ENCODE measurements at places on chromosomes 7 and 10.

DNA sequence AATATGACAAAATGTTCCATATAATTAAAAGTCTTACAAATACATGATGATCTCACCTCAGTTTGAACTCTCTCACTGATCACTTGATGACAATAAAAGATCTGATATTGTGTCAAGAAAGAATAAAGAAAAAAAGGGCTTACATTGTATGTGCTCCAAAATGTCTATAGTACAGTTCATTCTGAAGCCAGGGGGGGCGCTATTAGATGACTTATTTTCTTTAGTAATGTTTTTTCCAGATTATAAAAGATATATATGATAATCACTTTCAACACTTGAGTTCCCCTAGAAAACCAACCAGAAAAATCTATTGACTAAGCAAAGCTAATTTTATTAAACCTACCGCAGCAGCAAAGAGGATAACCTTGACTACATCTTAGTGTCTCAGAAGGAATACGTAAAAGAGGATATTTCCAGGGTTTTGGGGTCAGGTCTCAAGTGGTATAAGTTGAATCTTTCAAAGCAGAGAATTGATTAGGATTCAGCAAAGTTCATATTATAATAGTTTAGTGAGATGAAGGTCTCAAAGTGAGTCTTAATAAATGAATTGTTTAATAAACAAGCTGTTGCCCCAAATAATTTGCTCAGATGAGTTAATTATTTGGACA lies 55.8 kb downstream of the PTN start:
- no peak for DNase-seq

- no peak for DNase-seq
Observed at GRCh38 chr7:24365606-24366005, 81.6 kb downstream of the NPY start.

DNA sequence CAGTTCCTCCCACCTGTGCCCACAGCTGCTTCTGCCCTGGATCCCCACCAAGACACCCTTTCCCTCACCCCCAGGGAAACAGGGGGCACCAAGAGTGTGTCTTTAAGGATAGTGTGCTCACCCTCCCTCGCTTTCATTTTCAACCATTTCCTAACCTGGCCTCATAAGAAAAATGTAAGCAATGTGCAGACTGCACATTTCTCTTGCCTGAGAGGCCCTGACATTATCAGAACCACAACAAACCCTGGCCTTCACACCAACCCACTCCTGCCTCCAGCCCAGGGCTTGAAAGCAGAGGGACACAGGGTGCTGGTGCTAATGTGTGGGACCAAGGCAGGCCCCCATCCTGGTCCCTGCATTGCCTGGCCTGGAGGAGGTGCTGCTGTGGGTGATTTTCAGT lies 11.0 kb upstream of the IMPDH1 start:
- no peak for DNase-seq

- no peak for DNase-seq
Observed at GRCh38 chr7:54961391-54961790, 57.4 kb upstream of the EGFR start.

DNA sequence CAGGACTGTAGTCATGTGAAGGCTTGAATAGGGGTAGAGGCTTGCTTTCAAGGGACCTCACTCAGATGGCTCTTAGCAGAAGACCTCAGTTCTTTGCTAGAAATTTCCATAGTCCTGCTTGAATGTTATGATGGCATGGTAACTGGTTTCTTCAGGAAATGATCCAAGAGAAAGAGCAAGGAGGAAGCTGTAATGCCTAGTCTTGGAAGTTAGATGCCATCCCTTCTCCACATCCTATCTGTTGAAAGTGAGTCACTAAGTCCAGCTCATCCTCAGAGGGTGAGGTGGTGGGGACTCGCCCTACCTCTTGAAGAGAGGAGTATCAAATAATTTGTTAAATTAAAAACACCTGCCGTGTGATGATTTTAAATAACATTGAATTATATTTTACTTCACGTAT lies 4.6 kb downstream of the MGAM start:
- no peak for DNase-seq

GRCh38 chr7:129013048-129013724 lies 41.7 kb downstream of the TNPO3 start:
- no peak for DNase-seq

DNA sequence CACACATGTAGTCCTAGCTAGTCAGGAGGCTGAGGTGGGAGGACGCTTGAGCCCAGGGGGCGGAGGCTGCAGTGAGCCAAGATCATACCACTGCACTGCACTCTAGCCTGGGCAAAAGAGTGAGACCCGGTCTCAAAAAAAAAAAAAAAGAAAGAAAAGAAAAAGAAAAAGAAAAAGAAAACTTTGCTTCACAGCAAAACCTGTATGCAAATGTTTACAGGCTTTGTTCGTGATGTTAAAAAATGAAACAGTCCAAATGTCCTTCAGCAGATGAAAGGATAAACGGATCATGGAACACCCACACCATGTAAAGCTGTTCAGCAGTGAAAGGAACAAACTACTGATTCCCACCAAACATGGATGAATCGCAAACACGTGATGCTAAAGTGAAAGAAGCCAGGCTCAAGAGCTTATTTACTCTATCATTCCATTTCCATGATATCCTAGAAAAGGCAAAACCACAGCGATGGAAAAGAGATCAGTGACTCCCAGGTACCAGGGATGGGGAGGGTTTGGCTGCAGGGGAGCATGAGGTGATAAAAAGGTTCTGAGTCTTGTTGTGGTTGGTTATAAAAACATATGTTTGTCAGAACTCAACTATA lies 15.1 kb downstream of the LRRC20 start:
- no peak for DNase-seq

DNA sequence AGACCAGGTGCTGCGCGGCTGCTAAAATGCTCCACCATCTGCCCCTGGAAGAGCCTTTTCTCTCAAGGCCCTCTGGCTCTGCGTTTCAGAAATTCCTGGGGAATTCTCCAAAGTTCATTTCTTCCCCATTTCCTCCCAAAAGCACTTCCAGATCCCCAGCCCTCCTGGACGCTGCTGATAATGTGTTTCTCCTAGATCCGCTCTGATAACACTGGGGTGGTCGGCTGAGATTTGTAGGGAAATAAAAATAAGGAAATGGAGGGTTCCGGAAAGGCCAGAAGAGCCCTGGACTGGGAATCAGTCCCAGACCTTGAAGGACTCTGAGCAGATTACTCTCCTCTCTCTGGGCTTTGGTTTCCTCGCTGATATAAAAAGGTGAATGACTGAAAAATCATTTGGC lies 28.1 kb downstream of the COL13A1 start:
- no peak for DNase-seq

DNA sequence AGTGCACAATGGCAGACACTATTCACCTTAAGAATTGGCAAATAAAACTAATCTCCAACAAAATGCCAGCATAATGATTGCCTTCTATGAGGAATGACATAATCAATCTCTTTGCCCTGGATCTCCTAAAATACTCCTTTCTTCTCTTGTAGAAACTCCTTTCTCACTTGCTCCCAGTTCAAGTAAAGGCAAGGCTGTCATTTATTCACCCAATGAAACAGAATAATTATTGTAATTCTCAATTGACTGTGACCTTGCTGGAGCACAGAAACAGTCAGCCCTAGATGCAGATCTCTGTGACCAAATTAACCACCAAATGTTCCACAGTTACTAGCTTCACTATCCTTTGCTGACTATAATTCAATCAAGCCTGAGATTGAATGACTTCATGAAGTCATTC lies 99.3 kb downstream of the SEMA3C start:
- DNase-seq, result no peak

GRCh38 chr10:131773370-131774343 lies 127.2 kb upstream of the PPP2R2D start:
- DNase-seq, result no peak

DNA sequence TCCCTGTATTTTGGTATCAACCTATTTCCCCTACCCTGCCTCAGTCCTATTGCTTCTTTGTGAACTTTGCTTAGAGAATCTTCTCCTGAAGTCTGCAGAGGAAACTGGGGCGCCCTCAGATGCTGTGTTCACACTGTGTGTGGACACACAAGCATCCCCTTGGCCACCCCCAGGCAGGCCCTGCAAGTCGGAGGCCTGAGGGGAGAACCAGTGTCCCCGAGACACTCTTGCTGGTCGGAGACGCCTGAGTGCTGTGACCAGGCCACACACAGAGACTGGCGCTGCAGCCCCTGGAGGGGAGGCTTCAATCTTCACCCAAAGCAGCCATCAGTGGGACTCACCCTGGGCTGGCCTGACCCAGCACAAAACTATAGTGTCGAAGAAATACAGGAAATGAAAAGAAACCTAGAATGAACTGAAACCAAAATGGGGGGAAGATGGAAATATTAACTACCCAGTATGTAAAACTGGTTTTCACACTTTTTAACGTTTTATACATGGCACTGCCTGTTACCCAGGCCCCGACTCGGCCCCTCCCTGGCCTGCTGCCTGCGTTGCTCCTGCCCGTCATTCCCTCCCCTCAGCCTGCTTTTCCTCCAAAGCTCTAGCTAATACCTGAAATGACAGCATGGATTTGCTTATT lies 48.4 kb upstream of the FAM20C start:
- no peak for DNase-seq

DNA sequence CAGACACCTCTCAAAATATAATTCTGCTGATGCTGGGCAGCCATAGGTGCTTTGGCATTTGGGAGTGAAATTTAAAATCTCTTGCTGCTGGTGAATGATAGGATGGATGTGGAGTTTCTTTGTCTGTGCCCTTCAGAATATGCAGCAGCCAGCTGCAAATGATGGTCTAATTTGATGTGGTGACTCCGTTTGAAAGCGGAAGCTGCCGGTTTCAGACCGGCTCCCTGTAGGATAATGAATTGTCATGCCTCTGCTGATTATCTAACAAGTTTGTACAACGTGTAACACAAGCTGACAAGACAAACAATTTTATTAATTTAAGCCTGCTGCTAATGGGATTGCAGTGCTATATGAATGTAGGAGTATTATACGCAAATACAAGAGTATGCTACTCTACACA lies 103.5 kb downstream of the SND1 start:
- DNase-seq, result no peak

DNA sequence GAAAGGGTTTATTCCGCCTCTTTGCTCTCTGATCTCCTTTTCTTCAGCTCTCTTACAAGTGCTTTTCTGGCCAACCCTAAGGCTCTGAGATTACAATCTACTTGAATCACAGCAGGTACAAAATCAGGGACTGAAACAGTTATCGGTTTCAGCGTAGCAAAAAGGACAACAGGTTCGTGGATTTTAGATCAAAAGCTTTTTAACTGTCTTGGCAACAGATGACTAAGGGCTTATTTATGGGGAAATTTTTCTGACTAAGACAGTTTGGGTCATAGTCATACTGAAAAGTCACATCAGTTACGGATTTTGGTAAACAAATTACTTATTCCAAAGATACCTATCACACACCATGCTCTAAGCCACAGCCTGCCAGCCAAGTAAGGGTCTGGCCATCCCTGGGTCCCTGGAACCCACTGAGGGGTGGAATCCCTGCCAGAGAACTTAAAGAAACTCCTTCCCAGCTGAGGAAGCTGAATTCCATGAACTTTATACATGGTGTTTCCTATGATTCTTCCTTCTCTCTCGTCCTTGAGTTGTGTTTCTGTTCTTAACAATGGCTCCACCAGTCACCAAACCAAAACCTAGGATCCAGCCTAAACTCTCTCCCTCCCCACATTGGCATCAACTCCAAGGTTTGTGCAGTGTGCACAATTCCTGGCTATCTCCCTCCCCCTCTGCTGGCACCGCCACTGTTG lies 169.3 kb downstream of the FAM107B start:
- no peak for DNase-seq

- no peak for DNase-seq
Observed at GRCh38 chr10:4329225-4329624, 496.8 kb upstream of the AKR1E2 start.

DNA sequence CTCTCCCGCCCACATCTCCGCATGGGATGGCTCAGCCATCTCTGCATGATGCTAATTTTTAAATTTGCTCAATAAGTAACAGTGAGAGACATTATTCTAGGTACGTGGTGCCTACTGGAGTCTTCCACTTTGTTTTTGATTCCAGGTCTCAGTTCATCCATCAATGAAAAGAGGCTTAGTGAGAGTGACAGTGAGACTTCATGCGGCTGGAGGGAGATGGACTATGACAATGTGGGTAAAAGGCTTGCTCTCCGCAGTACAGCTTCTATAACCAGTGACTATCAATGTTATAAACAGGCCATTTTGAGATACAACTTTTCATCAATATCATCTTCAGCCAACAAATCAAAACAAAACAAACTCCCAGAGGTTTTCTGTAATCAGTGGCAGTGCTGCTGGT lies 563.4 kb upstream of the MKI67 start:
- DNase-seq, result no peak

GRCh38 chr10:14233566-14233965 lies 97.2 kb downstream of the FRMD4A start:
- no peak for DNase-seq

DNA sequence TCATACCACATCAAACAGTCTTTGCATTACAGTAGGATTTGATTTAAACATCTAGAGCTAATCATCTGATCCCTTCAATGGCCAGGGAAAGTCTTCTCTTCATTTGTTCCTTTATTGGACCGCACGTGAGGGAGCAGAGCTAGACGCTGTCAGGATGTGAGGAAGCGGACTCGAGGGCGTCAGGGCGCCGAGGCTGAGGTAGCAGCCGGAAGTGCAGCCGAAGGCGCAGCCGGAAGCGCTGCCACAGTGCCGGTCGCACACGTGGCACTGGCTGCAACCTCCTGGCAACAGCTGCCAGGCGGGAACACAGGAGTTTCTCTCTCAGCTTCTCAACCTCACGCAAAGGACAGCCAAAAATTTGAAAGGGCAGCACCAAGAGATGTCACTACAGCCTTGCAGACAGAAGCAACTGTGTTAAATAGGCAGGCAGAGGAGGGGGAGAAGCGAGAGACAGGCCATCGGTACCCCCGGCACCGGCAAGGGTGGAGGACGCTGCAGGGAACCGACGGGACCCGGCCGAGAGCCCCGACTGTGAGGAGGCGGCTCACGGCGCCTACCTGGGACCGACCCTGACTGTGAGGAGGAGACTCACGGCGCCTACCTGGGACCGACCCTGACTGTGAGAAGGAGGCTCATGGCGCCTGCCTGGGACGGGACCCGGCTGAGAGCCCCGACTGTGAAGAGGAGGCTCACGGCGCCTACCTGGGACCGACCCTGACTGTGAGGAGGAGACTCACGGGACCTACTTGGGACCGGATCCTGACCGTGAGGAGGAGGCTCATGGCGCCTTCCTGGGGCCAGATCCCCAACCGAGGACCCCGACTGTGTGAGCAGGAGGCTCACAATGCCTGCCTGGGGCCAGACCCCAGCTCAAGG lies 32.3 kb downstream of the VIPR2 start:
- no peak for DNase-seq

- DNase-seq, result no peak
Observed at GRCh38 chr10:88232029-88232895, 350.9 kb downstream of the RNLS start.

DNA sequence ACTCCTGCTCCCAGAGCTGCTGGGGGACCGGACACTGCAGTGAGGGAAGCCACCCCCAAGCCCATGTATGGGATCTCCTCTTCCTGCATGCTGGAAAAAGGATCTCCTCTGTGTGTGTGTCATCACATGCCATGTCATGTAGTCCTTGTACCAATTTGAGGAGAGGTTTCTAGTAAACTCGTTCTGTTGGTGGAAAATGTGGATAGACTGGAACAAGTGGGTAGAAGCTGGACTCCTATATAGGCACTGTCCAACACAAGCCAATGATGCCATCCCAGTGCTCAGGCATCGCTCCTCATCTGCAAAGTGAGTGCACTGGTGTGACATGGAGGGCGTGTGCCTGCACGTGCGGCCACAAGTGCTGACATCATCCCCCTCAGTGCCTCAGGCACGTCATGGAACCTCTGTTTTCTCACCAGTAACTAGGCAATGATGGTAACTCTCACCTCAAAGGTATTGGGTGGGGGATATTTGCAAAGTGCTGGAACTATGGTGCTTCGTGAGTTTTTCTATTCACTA lies 19.3 kb downstream of the MYO1G start:
- no peak for DNase-seq
